ENCODE measurements at places on chromosomes 16 and 17. TPM values are rescaled to one million over a fixed set of nuclear protein-coding genes. Genes with fewer than 3 reads are reported as not detected.

DNA sequence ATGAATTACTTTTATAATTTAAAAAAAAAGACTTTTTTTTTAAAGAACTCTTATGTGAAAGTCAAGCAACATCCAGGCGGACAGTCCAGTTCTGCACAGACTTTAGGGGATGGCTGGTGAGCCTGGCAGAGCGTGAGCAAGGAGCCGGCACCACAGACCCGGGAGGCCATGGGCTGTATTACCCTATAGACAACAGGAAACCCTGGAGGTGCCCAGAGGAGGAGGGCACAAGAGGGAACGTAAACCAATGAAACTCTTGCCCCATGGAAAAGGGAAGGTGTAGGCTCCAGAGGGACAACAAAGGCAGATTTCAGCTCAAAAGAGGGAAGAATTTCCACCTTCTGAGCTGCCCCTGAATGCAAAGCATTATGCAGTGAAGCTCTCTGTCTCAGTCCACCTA lies 25.5 kb upstream of the RPH3AL start:
- no peaks in the 10 kb centered on the region for H3K36me3 ChIP-seq
- H3K27ac ChIP-seq = no peak overlapping the region
- H3K4me3 ChIP-seq = no peak overlapping the region
- H3K4me1 ChIP-seq = peaks cover 2% of the 10 kb centered on the region

GRCh38 chr17:69605571-69605970 lies 191.1 kb downstream of the MAP2K6 start:
- H3K27me3 ChIP-seq = peaks cover 7% of the 10 kb centered on the region
- H3K4me1 ChIP-seq = peaks cover 12% of the 10 kb centered on the region
- H3K4me3 ChIP-seq = no peak overlapping the region
- no peaks in the 10 kb centered on the region for H3K36me3 ChIP-seq

GRCh38 chr17:13626703-13627102 lies 25.0 kb upstream of the HS3ST3A1 start:
- no peak for DNase-seq
- no peak overlapping the region for H3K27ac ChIP-seq
- H3K27me3 ChIP-seq = peaks cover 24% of the 10 kb centered on the region

DNA sequence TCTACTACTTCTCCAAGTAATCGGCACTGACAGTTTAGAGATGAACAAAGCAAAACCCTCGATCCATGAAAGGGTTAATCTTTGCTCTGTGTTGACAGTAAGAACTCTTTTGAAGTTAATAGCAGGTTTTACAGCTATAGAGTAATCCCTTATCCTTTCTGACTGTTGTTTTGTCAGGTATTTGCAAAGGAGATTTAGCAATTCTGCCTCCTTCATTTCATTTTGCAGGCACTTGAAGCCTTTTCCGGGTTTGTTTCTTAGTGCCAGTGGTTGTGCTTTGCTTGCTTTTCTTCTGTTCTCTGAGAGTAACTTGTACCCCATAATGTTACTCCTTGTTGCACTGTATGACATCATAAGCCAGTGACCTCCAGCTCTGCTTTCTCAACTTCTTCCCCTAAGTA lies 64.5 kb downstream of the TANGO6 start:
- H3K36me3 ChIP-seq = no peaks in the 10 kb centered on the region
- H3K27ac ChIP-seq = no peak overlapping the region
- no peaks in the 10 kb centered on the region for H3K4me1 ChIP-seq

GRCh38 chr16:49822649-49823370 lies 33.1 kb downstream of the ZNF423 start:
- no peak overlapping the region for H3K27ac ChIP-seq
- peaks cover 8% of the 10 kb centered on the region for H3K27me3 ChIP-seq
- H3K4me1 ChIP-seq = no peaks in the 10 kb centered on the region
- no peaks in the 10 kb centered on the region for H3K36me3 ChIP-seq

DNA sequence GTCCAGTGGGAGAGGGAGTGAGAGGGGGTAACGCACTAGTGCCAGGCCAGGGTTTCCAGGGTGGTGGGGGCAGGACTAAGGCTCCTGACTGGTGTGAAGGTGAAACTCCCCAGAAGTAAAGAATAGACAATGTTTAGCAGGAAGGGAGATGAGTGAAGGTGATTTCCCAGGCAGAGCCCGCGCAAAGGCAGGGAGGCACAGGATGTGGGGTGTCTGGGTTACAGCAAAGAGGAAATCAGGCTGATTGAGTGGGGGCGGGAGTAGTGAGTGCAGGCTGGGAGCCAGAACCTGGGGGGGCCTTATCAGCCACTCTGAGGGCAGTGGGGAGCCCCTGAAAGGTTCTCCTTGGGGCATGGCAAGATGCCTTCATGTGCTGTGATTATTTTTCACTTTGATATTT lies 167.5 kb downstream of the UTP18 start:
- peak overlapping the region; percentile 8 for H3K4me3 ChIP-seq
- no peaks in the 10 kb centered on the region for H3K27me3 ChIP-seq
- peaks cover 14% of the 10 kb centered on the region for H3K36me3 ChIP-seq
- H3K27ac ChIP-seq = peak overlapping the region; percentile 76

MT3 gene
- total RNA-seq = 24.3 TPM
